A549 treated with CpdA at 1 μM for 4 hours (cell line): ENCODE measurements at places on chromosomes 11 and 22. TPM values are rescaled to one million over a fixed set of nuclear protein-coding genes. Genes with fewer than 3 reads are reported as not detected.

The HEPN1 gene
- total RNA-seq, result not detected in 5 replicates

The RBFOX2 gene
- total RNA-seq, result 31.0 to 37.3 TPM (median 35.0 TPM) in 5 replicates

The TUB gene
- 5.7 to 8.6 TPM (median 7.9 TPM) in 5 replicates for total RNA-seq

The MRGPRX4 gene
- not detected in 5 replicates for total RNA-seq

The ZNRF3 gene
- 5.0 to 5.9 TPM (median 5.5 TPM) in 5 replicates for total RNA-seq

The POLDIP3 gene
- 37.1 to 43.3 TPM (median 40.1 TPM) in 5 replicates for total RNA-seq

The APLNR gene
- total RNA-seq, result 0.03 to 0.12 TPM (median 0.08 TPM) in 4 of 5 replicates, not detected in the other

The UPK3A gene
- not detected in 5 replicates for total RNA-seq

The ARFGAP3 gene
- total RNA-seq, result 13.9 to 20.0 TPM (median 17.0 TPM) in 5 replicates

The GNG3 gene
- total RNA-seq, result 0.08 TPM in 1 of 5 replicates, not detected in the others

The APOL5 gene
- total RNA-seq, result not detected in 5 replicates

The CHST1 gene
- 1.0 to 1.5 TPM (median 1.2 TPM) in 5 replicates for total RNA-seq

The CRYBB3 gene
- total RNA-seq, result not detected in 5 replicates

The POU2AF3 gene
- total RNA-seq, result 0.37 to 0.86 TPM (median 0.61 TPM) in 5 replicates

The LRRC4C gene
- total RNA-seq, result not detected in 5 replicates

The C11orf91 gene
- 0.50 to 1.1 TPM (median 0.66 TPM) in 5 replicates for total RNA-seq

The FREY1 gene
- total RNA-seq, result 0.37 to 0.59 TPM (median 0.48 TPM) in 4 of 5 replicates, not detected in the other

The DSCAML1 gene
- total RNA-seq, result 0.13 to 0.37 TPM (median 0.29 TPM) in 5 replicates

The KDM4E gene
- not detected in 5 replicates for total RNA-seq

The SHANK2 gene
- total RNA-seq, result 6.6 to 12.0 TPM (median 9.4 TPM) in 5 replicates

The KRTAP5-10 gene
- total RNA-seq, result not detected in 5 replicates

The PIH1D2 gene
- total RNA-seq, result 0.71 to 1.4 TPM (median 1.1 TPM) in 5 replicates
